SK-N-SH treated with all-trans-retinoic acid at 6 μM for 48 hours (cell line): ENCODE measurements at places on chromosomes 16 and 17.

DNA sequence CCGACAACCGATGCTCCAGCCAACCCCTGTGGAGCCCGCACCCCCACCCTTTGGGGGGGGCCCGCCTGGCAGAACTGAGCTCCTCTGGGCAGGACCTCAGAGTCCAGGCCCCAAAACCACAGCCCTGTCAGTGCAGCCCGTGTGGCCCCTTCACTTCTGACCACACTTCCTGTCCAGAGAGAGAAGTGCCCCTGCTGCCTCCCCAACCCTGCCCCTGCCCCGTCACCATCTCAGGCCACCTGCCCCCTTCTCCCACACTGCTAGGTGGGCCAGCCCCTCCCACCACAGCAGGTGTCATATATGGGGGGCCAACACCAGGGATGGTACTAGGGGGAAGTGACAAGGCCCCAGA is 17.9 kb downstream of the NGFR start:
- no peak for ATAC-seq

DNA sequence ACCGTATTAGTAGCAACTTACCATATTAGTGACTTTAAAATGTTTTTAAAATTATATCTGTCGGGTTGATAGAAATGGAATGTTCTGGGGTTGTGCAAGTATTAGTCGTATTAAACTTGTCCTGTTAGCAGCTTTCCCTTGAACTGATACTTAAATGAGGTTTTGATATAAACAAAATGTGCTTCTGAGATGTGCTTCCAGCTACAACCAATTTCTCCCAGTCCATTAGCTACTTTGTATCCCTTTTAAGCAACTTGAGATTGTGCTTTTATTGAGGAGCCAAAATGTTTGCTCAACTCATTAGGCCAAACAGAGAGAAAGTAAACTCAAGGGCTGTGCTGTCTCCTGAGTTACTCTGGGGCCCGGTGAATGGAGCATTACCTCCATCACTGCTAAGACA is 255.0 kb upstream of the RBFOX1 start:
- no peak for ATAC-seq

GRCh38 chr17:50173335-50173941 is 7.6 kb downstream of the SGCA start:
- ATAC-seq, result peak; percentile 46

- ATAC-seq, result no peak
Measured at GRCh38 chr17:2755891-2756724, 6.7 kb upstream of the CCDC92B start.

DNA sequence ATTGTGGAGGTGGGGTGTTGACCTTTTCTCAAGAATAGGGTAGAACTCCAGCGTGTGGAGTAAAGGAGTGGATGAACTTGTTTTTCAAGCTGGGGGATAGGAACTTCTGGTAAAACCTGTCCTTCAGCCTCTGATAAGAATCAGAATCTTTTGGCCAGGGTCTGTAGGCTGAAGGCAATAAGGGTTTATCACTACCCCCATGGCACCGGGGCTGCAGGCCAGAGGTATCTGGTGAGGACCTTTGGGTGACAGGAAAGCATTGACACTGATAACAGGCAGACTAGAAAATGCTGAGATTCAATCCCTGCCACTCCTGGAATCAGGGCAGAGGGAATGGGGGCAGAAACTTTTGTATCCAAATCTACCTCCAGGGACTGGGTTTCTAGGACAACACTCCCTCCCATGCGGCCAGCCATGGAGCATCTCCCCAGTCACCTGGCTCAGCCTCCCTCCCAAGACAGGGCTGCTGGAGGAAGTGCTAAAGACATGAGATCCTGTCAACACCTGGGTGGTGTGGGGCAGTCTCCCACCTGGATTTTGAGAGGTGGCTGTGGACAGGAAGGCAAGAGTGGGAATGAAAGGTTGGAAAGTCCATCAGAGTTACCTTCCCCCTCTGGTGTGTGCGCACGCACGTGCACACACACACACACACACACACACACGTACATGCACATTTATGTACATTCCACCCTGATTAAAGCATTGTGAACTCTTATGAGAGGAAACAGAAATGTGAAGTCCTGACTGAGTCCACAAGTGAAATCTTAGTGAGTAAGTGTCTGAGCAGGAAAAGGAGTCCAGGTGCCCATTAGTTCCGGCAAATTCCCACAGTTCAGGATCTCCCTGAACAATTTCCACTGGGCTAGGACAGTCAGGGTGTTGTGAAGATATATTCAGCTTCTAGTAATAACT is 53.1 kb upstream of the MARCHF10 start:
- ATAC-seq, result no peak; the same call in 2 of the 3 replicates

DNA sequence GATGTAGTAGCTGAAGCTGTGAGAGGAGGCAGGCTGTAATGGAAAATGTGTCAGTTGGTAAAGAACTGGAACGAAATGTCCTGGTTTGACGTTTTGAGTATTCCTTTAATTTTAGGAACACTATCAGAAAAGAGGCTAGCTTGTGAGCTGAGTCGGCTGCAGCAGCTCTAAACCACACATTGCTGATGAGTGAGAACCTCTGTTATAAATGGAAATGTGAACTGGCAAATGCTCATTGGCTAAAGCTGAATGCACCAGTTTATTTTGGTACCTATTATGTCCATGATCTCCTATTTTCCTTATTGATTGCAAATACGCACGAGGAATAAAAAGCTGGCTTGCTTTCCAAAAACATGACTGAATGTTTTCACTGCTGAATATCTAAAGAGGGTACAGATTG is 11.0 kb upstream of the WIPI1 start:
- ATAC-seq, result no peak

DNA sequence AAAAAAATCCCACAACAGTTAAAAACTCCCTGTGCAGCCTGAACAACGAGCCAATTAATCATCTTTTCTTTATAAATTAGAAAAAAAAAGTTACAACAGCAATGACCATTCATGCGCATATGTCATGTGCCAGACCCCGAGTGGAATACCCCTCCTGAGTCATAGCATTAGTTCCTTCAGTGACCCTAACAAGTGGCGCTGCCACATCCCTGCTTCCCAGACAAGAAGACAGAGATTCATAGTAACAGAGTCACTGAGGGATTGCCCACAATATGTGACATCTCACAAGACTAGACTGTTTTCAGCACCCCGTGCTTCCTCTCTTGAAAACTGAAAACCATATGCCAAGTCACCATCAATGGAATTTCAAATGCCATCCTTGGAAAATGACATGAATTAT is 7.9 kb downstream of the UMOD start:
- ATAC-seq, result no peak

GRCh38 chr16:81526935-81527334 is 82.3 kb downstream of the CMIP start:
- no peak for ATAC-seq

DNA sequence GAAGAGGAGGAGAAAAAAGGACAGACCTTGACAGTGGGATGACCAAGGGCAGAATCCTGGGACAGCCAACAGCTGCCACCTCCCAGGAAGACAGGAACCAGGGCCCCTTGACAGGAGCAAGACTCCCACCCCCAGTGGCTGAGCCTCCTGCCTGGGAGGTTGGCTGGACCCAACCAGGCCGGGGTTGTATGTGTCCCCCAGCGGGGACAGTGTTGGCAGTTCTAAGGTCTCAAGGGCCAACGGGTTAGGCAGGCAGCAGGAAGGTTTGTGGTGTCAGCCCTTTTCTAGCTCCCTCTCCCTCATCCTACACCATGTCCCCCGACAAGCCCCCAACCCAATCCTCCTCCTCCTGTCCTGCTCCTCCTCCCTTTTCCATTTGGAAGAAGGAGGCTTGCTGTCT is 126.2 kb downstream of the MRM1 start:
- ATAC-seq, result peak; percentile 40

DNA sequence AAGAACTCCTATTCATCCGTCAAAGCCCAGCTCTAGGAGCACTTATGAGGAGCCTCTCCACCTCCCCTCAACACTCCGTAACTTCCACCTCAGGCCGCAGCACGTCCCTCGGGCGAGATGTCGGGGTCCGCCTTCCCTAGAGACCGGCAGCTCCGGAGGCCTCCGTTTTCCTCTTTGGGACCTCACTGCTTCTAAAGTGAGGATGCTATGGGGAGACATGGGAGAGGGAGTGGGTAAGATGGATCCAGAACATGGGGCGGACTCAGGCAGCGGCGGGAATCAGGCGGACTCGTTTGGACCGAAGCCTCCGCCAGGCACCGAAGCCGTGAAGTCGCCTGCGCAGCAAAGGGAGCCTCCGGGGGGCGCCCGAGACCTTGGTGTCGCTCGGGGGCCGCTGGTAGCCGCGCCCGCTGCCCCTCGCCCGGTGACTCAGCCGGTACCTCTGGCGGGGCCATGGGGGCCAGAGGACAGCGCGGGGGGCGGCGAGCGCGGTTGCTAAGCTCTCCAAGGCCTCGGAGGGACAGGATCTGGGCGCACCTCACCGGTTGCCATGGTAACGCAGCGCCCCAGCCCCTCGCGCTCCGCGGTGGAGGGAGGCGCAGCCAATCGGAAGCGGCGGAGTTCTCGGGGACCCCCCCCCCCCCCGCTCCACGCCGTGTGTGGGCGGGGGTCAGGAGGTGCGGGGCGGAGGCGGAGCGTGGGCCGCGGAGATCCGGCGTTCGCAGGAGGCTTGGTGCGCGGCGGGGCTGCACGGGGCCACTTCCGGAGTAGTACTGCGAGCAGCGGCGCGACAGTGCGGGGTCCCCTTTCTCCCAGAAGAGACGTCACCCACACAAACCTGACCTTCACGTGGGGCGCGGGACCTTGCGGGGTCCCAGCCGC is 1.3 kb upstream of the HIC1 start:
- peak; percentile 8 for ATAC-seq

DNA sequence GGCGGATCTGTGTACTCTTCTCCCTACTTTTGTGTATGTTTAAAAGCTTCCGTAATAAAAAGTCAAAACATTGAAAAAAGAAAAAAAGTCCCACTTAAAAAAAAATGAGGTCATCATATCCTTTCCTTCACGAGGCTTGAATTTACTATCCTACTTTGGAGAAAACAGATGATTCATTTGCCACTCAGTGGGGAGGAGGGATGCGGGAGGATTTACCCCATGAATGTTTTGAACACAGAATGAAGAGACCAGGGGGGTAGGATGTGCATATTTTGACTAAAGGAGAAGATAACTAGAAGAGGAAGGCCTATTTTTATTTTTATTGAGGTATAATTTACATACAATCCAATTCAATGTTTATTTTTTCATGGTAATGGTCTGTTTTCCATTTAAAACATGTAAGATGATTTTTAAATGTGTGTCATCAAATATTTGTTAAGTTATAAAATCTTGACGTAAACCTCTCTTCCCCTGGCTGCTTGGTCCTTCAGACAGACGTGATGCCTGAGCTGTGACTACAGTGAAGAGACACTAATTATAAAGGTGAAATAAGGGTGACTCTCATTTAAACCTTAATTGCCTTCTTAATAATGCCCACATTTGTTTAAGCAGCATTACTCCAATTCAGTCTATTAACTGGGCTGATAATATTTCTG is 135.4 kb upstream of the AXIN2 start:
- ATAC-seq, result peak; percentile 79

DNA sequence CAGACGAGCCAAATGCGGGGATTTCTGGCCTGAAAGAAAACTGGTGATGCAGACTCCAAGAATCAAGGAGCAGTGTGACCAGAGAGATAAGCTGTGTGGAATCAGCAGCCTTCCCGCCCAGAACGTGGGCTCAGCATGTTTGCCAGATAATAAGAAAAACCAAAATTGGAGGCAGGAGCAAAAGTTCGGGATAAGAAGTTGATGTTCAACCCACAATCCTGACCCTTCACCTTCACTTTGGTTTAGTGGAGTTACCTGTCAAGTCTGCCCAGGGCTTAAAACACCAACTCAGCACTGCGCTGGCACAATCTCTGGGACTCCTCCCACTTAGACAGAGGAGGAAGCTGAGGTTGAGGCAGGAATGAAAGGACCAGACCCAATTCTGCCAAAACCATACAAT is 3.1 kb downstream of the SLC43A2 start:
- ATAC-seq, result no peak

DNA sequence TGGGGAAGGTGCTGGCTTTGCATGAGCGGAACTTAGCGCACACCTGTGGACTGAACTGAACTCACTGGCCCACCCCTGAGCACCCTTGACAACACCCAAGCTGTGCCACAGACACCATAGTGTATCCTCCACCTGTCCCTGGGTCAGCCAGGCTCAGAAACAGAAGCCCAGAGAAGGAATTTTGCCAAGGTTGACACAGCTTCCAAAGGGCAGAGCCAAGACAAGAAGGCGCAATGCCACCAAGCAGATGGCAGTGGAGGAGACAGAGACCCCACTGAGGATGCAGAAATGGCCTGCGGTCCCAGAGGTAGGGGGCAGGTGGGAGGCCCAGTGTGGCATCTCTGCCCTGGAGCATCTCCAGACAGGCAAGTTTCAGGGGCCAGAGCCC is 169.0 kb downstream of the ENGASE start:
- no peak for ATAC-seq

- no peak for ATAC-seq
Measured at GRCh38 chr16:72159386-72159785, 12.6 kb downstream of the PMFBP1 start.
